CD14-positive monocyte (primary cell): ENCODE measurements at places on chromosomes 1 and 21. TPM values are rescaled to one million over a fixed set of nuclear protein-coding genes. Genes with fewer than 3 reads are reported as not detected.

GRCh38 chr1:3750741-3751140 lies 1.5 kb upstream of the CCDC27 start:
- peaks cover 16% of the 10 kb centered on the region for H3K4me1 ChIP-seq
- no peak for DNase-seq
- no peaks in the 10 kb centered on the region for H3K36me3 ChIP-seq
- no peaks in the 10 kb centered on the region for H3K27me3 ChIP-seq

- no peaks in the 10 kb centered on the region for H3K4me1 ChIP-seq
- no peak overlapping the region for H3K4me3 ChIP-seq
- H3K36me3 ChIP-seq = no peaks in the 10 kb centered on the region
- no peak for DNase-seq
- H3K27me3 ChIP-seq = peaks cover 48% of the 10 kb centered on the region
Measured at GRCh38 chr1:22207511-22208267, 64.8 kb upstream of the WNT4 start.

The MROH7 gene
- polyA plus RNA-seq = 0.67 and 1.1 TPM in 2 replicates

The UBL4B gene
- not detected for polyA plus RNA-seq

DNA sequence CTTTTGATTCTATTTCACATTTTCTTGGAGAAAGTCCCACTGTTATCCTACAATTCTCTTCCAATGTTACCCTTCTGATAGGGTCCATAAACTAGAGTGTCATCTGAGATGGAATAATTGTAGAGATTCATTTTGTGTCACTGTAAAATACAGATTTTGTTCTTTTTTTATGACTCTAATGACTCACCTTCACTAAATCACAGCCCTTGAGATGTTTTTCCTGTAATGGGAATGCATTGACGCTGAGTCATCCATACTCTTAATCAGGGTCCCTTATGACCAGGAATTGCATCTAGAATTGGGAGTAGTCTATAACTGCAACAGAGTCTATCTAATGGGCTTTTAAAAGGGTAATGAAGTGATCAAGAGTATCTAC lies 315.5 kb downstream of the TGFB2 start:
- H3K27ac ChIP-seq = no peak overlapping the region
- no peak overlapping the region for H3K4me3 ChIP-seq
- no peaks in the 10 kb centered on the region for H3K36me3 ChIP-seq
- H3K4me1 ChIP-seq = no peaks in the 10 kb centered on the region

- no peaks in the 10 kb centered on the region for H3K27me3 ChIP-seq
- no peak overlapping the region for H3K27ac ChIP-seq
- no peaks in the 10 kb centered on the region for H3K36me3 ChIP-seq
- H3K4me1 ChIP-seq = peaks cover 26% of the 10 kb centered on the region
- H3K4me3 ChIP-seq = peak overlapping the region; percentile 50
- peak; percentile 82 for DNase-seq
Measured at GRCh38 chr1:192516776-192517297, 58.7 kb upstream of the RGS1 start.

DNA sequence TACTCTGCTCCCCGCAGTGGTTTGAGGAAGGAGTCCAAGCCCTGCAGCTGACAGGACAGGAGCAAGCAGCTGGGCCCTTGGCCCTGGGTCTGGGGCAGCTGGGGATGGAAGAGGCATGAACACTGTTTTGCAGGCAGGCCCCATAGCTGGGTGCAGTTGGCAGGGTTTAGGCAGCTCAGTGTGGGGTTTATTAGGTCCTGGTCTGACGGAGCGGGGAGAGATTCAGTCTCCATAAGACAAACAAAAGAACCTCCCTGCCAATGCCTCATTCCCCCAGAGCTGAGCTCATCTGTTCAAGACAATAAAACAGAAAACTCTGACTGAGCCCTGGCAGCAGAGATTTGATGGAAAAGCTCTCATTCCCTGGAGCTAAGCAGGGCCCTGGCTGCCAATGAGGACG lies 37.3 kb downstream of the OLFML2B start:
- H3K4me3 ChIP-seq = no peak overlapping the region
- peaks cover 28% of the 10 kb centered on the region for H3K4me1 ChIP-seq
- no peaks in the 10 kb centered on the region for H3K27me3 ChIP-seq
- no peak for DNase-seq

The MANEAL gene
- polyA plus RNA-seq = not detected

DNA sequence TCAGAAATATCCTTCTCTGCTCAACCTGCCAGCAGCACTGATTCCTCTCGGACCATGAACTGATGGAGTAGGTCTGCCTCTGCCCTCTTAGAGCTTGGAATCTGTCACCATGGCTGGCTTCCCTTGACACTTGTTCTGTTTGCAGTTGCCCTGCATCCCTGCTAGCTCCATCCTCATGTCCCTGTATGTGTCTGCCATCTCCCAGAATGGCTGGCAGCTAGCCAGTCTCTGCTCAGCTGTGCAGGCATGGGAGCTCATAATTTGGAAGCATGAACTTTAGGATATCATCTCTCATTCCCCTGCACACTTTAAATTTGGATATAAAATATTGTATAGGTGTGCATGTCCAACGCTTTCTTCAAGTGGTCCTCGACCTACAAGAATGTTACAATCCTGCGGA lies 95.4 kb downstream of the C1orf94 start:
- peaks cover 2% of the 10 kb centered on the region for H3K27me3 ChIP-seq
- no peak overlapping the region for H3K4me3 ChIP-seq
- no peaks in the 10 kb centered on the region for H3K4me1 ChIP-seq
- no peaks in the 10 kb centered on the region for H3K36me3 ChIP-seq
- DNase-seq = no peak
- no peak overlapping the region for H3K27ac ChIP-seq

DNA sequence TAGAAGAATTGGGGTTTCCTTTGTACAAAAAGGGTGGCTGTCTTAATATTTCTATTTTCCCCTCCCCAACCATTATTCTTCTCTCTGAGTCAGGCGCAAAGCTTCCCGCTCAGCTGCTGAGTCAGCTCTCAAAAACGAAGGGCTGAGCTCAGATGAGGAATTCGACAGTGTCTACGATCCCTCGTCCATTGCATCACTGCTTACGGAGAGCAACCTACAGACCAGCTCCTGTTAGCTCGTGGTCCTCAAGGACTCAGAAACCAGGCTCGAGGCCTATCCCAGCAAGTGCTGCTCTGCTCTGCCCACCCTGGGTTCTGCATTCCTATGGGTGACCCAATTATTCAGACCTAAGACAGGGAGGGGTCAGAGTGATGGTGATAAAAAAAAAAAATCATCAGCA lies 3.0 kb upstream of the TUFT1 start:
- no peaks in the 10 kb centered on the region for H3K36me3 ChIP-seq
- peaks cover 21% of the 10 kb centered on the region for H3K4me1 ChIP-seq
- H3K27ac ChIP-seq = no peak overlapping the region
- peak; percentile 20 for DNase-seq

The CR1 gene
- polyA plus RNA-seq = 11.3 TPM

DNA sequence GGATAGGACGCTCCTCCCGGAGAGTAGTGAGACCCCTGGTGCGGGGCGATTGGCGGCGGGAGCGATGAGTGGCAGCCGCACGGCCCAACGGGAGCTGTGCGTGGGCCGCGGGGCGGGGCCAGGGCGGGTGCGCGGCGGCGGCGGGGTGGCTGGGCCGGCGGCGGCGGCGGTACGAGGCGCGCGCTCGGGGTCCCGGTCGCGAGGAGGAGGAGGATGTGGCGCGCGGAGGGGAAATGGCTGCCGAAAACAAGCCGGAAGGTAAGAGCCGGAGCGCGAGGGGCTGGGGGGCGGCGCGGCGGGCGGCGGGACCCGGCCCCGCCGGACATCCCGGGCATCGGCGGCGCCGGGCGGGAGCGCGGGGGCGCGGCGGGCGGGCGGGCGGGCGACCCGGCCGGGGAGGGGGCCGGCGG lies at the start of gene CAMTA1:
TSS of gene CAMTA1 (plus strand) at position 137 of the 410 bp plus-strand sequence. CDS start at position 214, 77 bp downstream.
- H3K27ac ChIP-seq = peak within 1 kb of the TSS; percentile 97
- DNase-seq = no peak
- H3K27me3 ChIP-seq = no peaks in the 10 kb centered on the region
- H3K4me1 ChIP-seq = peaks cover 27% of the 10 kb centered on the region
- no peaks in the 10 kb centered on the region for H3K36me3 ChIP-seq
- H3K4me3 ChIP-seq = peak within 1 kb of the TSS; percentile 85
